ENCODE measurements at places on chromosomes 11 and 22. TPM values are rescaled to one million over a fixed set of nuclear protein-coding genes. Genes with fewer than 3 reads are reported as not detected.

GRCh38 chr11:17766073-17766359, 31.4 kb downstream of the KCNC1 start:
- no peak for DNase-seq

DNA sequence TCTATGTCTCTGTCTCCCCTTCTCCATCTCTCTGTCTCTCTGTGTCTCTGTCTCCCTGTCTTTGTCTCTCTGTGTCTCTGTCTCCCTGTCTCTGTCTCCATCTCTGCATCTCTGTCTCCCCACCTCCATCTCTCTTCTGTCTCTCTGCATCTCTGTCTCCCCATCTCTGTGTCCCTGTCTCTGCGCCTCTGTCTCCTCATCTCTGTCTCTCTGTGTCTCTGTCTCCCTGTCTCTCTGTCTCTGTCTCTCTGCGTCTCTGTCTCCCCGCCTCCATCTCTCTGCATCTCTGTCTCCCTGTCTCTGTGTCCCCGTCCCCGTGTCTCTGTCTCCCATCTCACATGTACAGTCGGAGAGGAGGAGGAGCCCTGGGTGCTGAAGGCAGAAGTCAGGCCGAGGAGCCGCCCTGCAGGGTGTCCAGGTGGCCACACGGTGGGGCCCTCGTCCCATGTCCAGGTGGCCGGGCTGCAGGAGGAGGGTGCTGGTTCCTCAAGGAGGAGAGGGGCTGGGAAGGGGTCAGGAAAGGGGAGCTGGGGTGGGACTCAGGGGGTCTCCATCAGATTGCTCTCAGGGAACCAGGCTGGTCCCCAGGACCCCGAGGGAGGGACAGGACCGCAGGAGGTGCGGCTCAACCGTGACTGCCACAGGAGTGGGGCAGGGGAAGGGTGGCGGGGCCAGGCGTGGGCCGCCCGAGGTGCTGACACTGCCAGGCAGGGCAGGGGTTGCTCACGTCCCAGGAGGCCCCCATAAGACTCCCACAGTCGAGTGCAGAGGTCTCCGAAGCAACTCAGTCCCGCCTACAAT, 25.6 kb upstream of the TH start:
- DNase-seq, result peak; percentile 22

GRCh38 chr11:67349036-67349435, 4.3 kb downstream of the POLD4 start:
- no peak for DNase-seq

DNA sequence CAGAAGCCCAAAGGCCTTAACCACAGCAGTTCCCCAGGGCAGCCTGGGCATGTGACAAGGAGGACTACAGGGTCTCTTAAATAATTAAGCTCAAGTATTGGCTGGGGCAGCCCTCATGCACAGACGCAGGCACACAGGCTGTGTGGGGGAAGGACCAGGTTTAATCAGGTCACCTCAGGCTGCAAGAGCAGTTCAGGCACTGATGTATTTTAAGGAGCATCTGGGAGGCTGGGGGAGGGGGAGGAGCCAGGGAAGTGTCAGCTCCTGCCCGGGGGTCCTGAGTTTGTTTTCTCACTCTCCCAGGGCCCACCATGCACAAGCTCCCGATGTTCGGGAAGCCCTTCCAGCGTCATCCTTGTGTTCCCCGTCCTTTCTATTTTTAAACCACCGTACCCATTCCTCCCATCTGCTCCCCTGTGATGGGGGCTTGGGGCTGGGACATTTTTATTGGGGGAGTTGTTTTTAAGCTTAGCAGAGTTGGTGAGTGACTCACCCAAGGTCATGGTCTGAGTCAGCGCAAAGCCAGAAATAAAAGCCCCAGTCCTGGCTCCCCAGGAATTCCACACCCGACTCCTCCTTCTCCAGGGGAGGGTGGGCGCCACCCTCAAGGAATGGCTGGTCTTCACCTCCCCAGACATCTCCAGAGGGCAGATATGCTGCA, 2.4 kb downstream of the CSDC2 start:
- peak; percentile 80 for DNase-seq

GRCh38 chr22:28106617-28107016, 187.6 kb upstream of the PITPNB start:
- no peak for DNase-seq

- DNase-seq, result no peak
Observed at GRCh38 chr11:35290876-35291275, 128.5 kb downstream of the SLC1A2 start.

DNA sequence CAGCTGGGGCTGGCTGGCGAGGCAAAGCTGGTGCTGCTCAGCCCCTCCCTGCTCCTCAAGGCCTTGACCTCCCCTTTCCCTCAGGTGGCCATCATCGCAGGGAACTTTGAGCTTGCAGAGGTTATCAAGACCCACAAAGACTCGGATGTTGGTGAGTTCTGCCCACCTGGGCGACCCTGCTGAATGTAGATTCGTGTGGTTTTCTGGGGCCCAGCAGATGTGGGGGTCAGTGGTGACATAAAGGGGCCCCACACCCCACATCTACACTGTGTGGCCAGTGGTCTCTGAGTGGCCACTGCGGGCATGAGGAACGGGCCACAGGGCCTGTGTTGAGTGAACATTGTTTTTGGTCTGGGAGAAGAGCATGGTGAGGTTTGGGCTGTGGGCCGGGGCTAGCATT, 11.9 kb downstream of the SHANK3 start:
- DNase-seq, result no peak

DNA sequence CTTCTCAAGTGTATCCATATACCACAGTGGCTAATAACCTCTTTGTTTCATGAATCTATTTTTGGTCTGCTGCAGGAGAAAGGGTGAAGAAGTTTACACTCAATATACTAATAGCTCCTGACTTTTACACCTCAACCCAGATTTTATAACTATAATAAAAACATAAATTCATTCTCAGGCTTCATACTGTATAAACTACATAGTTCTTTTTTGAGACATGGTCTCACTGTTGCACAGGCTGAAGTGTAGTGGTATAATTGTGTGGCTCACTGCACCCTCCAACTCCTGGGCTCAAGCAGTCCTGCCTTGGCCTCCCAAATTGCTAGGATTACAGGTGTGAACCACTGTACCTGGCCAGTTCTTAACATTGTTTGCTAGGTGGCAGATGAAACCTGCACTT, 17.8 kb upstream of the CCDC179 start:
- no peak for DNase-seq

GRCh38 chr11:689625-690024, 5.4 kb downstream of the DEAF1 start:
- no peak for DNase-seq

- DNase-seq, result no peak
Observed at GRCh38 chr22:45551310-45552016, 48.8 kb downstream of the FBLN1 start.

DNA sequence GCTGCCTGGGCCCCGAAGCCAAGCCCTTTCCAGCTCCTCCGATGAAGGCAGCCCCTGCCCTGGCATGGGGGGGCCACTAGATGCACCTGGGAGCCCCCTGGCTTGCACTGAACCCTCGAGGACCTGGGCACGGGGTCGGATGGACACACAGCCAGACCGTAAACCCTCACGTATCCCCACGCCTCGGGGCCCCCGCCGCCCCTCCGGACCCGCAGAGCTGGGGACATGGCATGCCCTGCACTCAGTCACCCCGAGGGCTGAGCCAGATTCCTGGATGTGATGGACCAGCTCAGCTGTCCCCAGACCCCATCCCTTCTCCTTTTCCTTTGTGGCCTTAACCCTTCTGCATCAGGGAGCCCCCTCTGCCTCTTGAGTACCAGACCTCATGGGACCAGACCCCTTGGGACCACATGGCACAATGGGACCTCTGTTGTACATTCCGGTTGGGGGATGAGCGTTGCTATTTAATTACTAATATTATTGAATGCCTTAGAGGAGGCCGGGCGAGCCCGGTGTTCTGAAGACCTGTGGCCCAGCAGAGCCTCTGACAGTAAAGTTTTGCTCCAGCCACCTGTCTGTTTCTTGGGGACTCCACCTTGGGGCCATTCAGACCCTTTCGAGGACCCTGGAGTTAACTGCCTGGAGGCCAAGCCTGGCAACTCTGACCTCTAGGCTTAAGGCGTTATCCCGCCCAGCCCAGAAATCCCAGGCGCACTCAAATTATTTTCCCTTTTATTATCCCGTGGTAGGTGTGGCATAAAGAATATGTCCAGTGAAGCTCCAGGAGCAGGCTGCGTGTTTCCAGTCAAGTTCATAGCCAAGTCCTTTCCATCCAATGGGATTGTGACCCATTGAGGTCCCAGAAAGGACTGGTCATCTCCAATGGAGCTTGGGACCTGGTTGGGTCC, 3.0 kb downstream of the RASL10A start:
- DNase-seq, result no peak

GRCh38 chr11:102012946-102013345, 34.3 kb upstream of the CFAP300 start:
- DNase-seq, result no peak

GRCh38 chr22:43005106-43005505, 9.8 kb downstream of the PACSIN2 start:
- DNase-seq, result no peak

DNA sequence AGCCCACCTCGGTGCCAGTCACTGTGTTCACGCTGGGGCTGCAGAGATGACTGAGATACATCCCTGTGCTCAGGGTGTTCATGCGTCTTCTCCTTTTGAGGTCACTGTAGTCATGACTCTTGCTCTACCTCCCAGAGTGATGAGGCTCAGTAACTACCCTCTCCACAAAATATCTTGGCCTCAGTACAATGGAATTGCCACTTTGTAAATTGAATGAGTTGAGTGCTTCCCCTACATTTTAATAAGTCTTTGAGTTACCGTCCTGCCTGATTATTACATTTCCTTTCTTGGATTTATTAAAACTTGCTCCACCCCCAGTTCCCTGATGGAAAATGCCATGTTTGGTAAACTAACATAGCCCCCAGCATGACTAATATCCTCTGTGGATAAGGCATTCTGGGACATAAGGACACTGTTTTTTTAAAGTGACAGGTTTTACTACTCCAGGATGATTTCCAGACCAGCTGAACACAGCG, 15.9 kb downstream of the PRSS23 start:
- DNase-seq, result peak; percentile 47

CHRNA10 gene
- total RNA-seq, result 2.1 TPM

UEVLD gene
- 20.1 TPM for total RNA-seq

MRGPRE gene
- total RNA-seq, result not detected

C11orf65 gene
- total RNA-seq, result 0.77 TPM

CCDC73 gene
- not detected for total RNA-seq

All from astrocyte (in vitro differentiated cells and primary cell).